OCI-LY7 (cell line): ENCODE measurements at places on chromosomes 2 and 18.

- DNase-seq = no peak
Observed at GRCh38 chr2:237727363-237727762, 71.2 kb upstream of the RBM44 start.

- DNase-seq = no peak
Observed at GRCh38 chr2:9990736-9991135, 39.2 kb downstream of the GRHL1 start.

GRCh38 chr2:239805414-239805813, 219.7 kb downstream of the NDUFA10 start:
- no peak for DNase-seq

GRCh38 chr2:201404699-201405280, 46.5 kb downstream of the TRAK2 start:
- DNase-seq = no peak

GRCh38 chr2:8043295-8043694, 638.6 kb upstream of the ID2 start:
- DNase-seq = no peak

- DNase-seq = no peak
Observed at GRCh38 chr2:140187086-140187485, 1406.9 kb upstream of the NXPH2 start.

- DNase-seq = no peak
Observed at GRCh38 chr2:237485304-237485703, 1.7 kb upstream of the MLPH start.
